ENCODE measurements at places on chromosomes 7 and 10.

GRCh38 chr7:39415091-39415787 is 151.0 kb upstream of the YAE1 start:
- no peak for DNase-seq

DNA sequence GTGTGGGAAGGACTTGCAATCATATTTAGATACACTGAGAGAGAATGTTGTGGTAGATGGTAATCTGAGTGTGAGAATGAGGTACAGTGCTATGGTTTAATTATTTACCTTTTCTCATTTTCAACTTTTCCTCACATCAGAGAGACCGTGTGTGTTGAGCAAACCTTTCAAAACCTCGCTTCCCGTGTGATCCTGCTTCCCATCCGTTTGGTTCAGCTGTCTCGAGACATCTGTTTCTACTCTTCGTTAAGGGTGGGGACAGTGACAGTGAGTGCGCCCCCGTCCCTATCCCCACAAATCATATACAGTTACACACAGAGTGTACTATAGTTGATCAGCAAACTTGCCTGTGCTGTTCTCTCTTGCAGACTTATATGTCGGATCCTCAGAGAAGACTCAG is 33.0 kb upstream of the NOBOX start:
- no peak for DNase-seq

- DNase-seq = no peak
Observed at GRCh38 chr10:26441491-26442214, 3.5 kb downstream of the APBB1IP start.

GRCh38 chr7:22385326-22385725 is 28.4 kb upstream of the RAPGEF5 start:
- no peak for DNase-seq

DNA sequence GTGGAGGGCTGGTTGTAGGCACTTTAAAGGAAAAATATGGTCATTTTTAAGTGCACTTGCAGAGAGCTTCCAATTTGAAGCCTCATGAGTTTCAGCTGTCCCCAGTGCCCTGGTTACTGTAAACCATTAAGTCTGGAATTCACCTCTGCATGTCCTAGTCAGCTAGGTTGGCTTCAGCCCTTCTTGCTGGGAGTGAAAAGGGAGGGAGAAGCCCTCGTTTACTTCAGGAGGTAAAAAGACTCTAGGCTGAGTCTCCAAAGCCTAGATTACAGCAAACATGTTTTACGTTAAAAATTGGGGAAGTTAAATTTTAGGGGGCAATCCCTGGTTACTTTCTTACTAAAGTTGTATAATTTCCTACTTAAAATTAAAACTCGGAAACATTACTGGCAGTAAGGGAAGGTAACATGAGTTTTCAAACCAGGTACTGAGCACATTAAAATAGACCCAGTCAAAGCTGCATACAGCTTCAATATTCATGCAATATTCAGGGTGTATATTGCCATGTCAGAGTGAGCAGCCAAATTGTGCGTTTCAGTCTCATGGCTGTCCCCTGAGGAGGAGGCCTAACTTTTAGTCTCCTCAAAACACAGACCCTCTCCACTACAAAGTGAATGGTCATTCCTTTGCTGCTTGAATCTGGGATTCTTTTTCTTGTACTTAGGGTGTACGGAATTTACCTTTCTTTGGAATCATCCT is 156.7 kb downstream of the PRKG1 start:
- DNase-seq = no peak

GRCh38 chr7:5492636-5493020 is 69.0 kb upstream of the TNRC18 start:
- no peak for DNase-seq

GRCh38 chr10:113320211-113320610 is 232.6 kb upstream of the HABP2 start:
- no peak for DNase-seq

- DNase-seq = no peak
Observed at GRCh38 chr10:23343591-23344240, 881 bp downstream of the C10orf67 start.

- no peak for DNase-seq
Observed at GRCh38 chr7:112182749-112183148, 23.4 kb downstream of the DOCK4 start.

DNA sequence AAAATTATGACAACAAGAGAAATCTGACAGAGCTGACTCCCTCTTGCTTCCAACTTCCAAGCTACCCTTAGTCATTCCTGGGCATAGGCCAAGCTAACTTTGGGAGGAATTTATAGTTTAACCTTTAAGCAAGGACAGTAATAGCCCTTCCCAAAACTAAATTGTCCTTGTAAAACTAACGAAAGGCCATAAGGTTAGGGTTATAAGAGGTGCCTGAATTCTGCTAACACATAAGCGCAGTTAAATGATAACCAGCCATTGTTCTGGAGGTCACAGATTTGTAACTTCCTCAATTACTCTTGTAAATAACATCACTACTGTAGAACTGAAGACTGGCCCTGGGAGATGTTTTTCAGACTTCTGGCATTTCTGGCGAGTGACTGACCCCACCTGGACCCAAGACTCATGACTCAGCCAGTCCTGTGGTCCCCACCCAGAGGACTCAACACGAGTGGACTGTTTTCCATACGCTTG is 481.2 kb downstream of the KCNMA1 start:
- no peak for DNase-seq

DNA sequence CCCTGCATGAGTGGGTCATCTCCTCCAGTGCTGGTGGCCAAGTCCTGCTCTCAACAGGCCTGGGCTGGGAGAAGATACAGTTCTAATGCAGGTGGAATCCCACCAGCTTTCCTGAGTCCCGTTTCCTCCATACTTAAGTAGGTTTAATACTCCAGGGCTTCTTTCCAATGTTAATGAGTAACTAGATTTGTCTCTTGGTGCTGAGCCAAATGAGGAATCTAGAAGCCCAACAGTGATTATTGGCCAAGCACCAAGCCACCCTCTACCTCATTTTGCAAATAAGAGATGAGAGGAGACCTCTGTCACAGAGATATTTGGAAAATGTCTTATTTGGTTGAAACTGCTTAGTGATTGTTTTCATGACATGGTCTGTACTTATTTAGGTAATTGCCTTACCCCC is 37.1 kb downstream of the STARD3NL start:
- no peak for DNase-seq

DNA sequence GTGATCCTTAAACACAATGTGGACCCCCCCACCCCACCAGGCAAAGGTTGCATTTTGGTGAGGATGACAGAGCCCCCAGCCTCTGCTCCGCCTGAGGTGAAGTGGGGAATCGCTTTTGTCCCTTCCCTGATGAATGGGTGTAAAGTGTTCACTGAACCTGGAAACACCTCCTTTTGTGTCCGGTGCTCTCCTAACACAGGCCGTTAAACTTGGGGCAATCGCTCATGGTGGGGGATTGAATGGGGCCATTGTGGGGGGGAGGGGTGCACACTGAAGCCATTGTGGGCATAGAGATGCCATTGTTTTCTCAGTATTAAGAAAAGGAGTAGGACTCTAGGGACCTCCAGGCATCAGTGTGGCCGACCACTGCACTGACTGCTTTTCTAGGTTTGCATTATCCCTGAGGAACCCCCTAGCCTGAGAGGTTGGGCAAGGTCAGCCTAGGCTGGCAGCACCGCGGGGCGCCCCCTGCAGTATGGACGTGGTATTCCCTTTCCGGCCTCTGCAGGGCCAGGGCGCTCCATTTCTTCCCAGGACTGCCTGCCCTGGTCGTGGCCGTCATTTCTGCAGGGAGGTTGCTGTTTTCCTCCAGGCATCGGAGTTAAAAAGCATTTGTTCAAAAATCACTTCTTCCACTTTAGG is 158.3 kb downstream of the TCF7L2 start:
- DNase-seq = no peak

DNA sequence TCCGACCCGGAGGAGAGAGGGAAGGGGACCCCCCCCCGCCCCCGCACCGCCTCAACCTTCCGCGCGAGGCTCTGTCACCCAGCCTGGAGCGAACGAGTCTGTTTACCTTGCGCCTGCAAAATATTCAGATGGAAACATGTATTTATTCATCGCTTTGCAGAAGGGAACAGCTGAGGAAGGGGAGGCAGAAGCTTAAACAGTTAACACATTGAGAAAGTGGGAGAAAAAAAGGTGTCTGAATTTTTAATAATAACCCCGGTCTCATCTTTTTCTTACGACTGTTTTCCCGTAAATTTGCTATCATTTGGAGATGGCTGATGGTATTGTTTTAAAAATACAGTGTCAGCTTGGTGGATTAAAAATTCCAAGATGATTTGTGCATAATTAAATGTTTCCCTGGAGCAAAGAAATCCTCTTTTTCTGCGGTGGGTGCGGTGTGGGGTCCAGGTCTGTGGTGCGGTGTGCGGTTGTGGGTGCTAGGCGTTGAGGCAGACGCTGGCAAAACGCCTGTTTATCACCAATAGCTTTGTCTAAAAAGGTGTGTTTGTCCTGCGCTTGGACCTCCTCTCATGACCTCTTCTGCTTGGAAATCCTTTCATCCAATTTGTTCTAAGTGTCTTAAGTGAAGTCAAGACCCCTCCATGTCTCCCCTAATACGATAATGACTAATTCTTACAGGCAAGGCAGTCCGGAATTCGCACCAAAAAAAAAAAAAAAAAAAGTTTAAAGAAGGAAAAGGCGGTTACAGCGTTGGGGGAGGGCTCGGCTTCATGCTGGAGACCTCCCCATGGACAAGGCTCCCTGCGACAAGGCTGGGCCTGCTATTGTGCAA is 1.6 kb downstream of the UNCX start:
- no peak for DNase-seq

DNA sequence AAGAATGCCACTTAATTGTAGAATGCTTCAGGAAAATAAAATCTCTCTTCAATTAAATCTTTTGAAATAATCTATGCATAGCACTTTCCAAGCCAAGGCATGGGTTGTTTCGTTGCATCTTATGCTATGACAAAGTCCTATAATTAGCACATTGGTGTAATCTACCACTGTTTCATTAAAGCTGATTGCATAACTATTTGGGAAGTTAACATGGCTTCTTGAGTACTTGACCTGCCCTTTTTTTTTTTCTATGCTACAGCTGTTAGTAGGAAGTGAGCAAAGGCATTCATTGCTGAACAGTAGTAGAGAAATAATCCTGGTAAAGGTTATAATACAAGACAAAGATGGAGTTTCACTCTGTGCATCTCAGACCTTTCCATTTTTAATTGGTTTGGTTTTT is 557.2 kb upstream of the CELF2 start:
- DNase-seq = no peak

DNA sequence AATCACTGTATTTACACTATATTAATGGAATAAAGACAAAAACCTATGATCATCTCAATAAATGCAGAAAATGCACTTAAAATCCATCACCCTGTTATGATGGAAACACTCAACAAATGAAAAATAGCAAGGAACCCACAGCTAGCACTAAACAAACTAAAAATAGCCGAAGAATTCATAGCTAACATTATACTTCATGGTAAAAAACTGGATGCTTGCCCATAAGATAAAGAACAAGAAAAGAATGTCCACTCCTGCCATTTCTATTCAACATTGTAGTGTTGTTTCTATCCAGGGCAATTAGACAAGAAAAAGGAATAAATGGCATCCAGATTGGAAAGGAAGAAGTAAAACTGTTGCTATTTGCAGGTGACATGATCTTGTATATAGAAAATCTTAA is 142.1 kb downstream of the STK31 start:
- DNase-seq = no peak

DNA sequence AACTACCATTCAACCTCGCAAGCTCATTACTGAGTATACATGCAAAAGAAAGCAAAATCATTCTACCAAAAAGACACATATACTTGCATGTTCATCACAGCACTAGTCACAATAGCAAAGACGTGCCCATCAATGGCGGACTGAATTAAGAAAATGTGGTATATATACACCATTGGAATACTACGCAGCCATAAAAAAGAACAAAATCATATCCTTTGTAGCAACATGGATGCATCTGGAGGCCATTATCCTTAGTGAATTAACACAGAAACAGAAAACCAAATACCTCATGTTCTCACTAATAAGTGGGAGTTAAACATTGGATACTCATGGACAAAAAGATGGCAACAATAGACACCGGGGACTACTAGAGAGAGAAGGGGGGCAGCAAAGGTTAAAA is 6.4 kb downstream of the TRDMT1 start:
- DNase-seq = no peak

DNA sequence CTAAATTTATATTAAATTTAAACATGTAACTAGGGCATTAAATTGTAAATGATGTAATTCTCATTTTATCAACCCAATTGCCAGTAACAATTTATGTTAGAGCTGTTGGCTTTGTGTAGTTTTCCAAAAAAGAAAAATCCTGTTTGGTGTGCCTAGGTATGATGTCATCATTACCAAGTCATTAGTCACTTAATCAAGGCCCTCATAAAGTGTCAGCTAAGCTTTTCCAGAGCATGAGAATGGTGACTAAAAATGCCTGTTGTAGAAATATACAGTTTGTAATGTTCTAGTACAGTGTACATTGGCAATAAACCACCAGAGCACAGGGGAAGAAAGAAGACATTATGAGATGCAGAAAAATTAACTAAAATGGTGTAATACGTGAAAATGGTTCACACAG is 593.8 kb upstream of the ANKRD30A start:
- DNase-seq = no peak

- no peak for DNase-seq
Observed at GRCh38 chr10:70744617-70745143, 40.5 kb downstream of the TBATA start.

DNA sequence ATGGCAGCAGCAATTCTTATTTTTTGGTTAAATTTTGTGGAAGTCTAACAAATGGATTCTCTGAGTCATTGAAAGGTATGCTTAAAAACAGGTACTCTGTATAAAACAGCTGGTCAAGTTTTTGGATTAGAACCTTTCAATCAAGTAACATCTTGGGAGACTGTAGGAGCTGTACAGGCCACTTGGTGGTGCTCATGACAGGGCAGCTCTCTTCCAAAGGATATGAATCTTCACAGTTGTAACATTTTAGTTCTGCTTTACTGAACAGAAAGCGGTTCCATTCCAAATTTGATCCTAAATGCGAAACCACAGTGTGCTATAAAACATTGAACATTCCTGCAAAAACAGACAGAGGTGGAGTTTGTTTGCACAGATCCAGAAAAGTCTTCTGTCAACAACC is 44.5 kb upstream of the AGR3 start:
- DNase-seq = no peak

- DNase-seq = no peak
Observed at GRCh38 chr7:25478925-25479324, 250.6 kb upstream of the NPVF start.

GRCh38 chr7:113521468-113521867 is 397.3 kb downstream of the PPP1R3A start:
- DNase-seq = no peak

- no peak for DNase-seq
Observed at GRCh38 chr10:8042721-8043568, 11.5 kb upstream of the GATA3 start.

DNA sequence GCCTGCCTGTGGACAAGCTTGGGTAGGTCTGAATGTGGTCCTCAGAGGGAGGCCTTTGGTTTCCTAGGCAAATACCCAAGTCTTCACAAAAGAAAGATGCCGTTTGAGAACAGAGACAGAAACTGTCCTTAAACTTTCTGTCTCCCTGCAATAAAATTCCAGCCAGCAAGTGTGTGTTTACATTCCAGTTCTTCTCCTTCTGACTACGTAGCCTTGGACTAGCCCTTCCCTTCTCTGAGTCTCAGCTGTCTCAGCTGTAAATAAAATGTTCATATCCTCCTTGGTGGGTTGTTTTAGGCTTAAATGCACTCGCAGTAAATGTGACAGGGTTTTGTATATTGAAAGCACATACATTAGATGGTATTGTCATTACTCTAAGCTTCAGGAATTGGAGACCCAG is 561.2 kb upstream of the MKI67 start:
- DNase-seq = no peak

GRCh38 chr10:126290232-126290631 is 98.0 kb downstream of the ADAM12 start:
- no peak for DNase-seq
